Skeletal muscle cell (primary cell): ENCODE measurements at places on chromosomes 4 and X.

- DNase-seq, result no peak
Measured at GRCh38 chrX:1545776-1546408, 8.9 kb upstream of the P2RY8 start.

DNA sequence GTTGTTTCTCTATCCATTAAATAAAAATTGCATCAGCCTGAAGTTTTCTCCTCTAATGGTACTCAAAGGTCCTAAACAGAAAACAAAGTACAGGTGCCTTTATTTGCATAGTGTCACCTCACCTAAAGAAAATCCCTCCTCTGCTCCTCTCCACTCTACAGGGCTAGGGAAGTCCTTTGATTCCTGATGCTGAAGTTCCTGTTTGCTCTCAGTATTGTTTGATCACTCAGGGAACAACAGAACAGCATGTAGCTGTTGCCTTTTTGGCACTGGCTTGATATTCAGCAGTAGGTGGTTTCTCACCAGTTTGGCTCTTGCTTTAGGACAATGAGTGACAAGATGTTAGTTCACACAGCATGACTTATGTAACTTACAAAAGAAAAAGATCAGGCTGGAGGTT lies 156.2 kb upstream of the SLC7A11 start:
- no peak for DNase-seq

DNA sequence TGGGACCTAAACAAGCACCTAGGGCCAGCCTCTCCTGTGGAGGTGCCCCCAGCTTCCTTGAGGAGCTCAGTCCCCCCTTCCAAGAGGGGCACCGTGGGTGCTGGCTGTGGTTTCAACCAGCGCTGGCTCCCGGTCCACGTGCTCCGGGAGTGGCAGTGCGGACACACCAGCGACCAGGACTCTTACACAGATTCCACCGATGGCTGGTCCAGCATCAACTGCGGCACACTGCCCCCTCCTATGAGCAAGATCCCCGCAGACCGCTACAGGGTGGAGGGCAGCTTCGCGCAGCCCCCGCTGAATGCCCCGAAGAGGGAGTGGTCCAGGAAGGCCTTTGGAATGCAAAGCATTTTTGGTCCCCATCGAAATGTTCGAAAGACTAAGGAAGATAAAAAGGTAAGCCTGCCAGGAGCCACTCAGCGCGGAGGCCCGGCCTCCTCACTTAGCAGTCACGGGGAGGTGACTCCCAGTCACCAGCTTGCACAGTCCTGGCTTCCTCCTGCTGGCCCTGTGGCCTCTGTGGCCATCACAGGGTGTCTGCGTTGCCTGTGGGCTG lies 24.9 kb downstream of the RGS12 start:
- no peak for DNase-seq

DNA sequence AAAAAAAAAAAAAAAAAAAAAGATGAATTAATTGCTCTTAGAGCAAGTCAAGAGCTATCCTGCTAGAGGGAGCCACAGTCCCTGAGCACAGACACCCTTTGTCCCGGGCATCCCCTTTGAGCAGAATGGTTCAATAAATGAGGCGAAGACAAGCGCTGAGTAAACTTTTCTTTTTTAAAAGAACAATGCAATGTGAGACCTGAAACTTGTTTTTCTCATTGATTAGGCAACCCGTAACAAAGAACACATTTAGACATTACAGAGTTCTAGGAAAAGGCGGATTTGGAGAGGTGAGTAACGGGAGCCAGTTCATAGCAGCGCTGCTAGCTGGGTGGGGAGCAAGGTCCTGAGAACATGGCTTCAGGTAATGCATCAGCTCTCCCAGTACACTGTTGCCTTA lies 46.1 kb downstream of the GRK4 start:
- no peak for DNase-seq

GRCh38 chrX:24392709-24393108 lies 32.3 kb downstream of the SUPT20HL1 start:
- no peak for DNase-seq

GRCh38 chr4:173807347-173807746 lies 277.3 kb upstream of the HAND2 start:
- DNase-seq, result peak; percentile 60

DNA sequence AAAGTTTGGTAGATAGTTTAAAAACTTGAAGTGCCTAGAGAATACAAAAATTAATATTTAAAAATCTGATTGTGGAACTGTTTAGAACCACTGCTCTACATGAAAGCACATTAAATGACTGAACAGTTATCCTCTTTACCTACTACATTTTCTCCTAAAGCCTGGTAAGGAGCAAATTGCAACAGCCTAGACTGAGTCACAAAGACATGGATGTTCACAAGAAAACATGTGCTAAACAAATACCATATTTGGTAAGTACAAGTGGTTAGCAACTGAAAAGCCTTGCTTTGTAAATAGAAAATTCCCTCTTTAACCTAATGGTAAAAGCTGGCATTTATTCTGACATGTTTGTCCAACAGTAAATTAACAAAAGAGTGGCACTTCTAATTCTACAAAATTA lies 203.1 kb downstream of the FBXO8 start:
- peak; percentile 65 for DNase-seq

GRCh38 chr4:55499495-55499894 lies 47.2 kb downstream of the CLOCK start:
- DNase-seq, result no peak

- DNase-seq, result peak; percentile 88
Measured at GRCh38 chr4:13888112-13888511, 260.6 kb upstream of the BOD1L1 start.

- DNase-seq, result no peak
Measured at GRCh38 chr4:110959041-110959643, 336.3 kb upstream of the PITX2 start.

DNA sequence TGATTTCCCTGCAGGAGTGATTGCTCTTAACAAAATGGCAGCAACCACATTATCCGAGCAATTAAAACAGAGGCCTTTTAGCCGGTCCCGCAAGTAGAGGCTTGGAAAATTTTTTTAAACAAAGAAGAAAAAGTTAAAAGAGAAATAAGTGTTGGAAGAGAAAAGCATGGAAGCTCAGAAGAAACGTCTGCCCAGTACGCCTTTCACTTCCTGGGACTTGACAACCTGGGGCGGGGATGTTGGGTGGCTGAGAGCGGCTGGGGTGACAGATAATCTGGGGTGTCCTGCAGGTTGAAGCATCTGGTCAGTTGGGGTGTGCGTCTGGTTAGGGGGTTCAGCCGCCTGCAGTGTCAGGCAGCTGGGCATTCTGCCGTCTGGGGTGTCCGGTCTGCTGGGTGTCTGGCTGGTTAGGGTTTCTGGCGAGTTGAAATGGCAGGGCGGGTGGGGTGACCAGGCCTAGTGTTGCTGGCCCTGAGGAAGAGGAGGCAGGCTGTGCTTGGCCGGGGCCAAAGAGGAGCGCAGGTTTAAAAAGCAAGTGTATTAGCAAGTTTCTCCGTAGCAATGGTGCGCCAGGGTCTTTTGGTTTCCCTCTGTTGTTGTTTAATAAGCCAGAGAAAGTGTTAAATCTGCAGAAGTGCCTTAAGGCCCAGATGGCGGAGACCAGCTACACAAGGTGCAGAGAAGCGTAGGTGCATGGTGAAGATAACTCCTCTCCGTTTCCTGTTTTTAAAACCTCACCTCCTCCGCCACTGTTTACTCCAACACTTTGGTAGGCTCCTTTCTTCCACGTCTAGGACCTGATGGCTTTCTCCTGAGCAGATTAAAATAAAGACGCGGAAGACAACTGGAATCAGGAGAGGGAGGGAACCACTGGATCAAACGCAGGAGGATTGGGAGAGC lies 5.6 kb downstream of the HAND2 start:
- DNase-seq, result no peak

DNA sequence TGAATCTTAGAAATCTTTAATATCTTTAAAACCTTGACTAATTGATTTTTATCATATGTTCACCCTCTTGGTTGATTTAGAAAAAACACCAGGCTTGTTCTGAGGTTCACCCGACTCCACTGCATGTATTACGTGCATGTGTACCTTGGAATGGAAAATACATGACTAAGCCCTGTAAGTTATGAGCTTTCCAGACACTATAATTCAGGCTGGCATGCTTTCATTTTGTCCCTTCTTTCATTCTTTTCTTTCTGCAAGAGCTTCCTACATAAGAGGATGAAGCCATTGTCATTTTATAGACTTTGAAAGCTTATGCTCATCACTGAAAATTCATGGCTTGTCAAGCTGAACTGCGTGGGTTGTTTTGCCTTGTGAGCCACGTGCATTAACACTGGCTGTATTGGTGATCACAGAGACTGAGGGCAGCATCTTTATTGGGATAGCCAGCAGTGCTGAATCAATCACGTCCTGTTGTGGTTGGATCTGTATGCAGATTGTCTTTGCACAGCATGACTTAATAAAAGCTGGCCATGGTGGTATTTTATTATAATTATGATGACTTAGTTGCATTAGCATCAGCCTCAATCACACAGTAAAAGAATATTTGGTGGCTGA lies 141.9 kb downstream of the SLIT2 start:
- no peak for DNase-seq

- no peak for DNase-seq
Measured at GRCh38 chr4:141849778-141850177, 213.4 kb downstream of the IL15 start.

- DNase-seq, result no peak
Measured at GRCh38 chr4:134999169-134999568, 797.6 kb upstream of the PABPC4L start.

DNA sequence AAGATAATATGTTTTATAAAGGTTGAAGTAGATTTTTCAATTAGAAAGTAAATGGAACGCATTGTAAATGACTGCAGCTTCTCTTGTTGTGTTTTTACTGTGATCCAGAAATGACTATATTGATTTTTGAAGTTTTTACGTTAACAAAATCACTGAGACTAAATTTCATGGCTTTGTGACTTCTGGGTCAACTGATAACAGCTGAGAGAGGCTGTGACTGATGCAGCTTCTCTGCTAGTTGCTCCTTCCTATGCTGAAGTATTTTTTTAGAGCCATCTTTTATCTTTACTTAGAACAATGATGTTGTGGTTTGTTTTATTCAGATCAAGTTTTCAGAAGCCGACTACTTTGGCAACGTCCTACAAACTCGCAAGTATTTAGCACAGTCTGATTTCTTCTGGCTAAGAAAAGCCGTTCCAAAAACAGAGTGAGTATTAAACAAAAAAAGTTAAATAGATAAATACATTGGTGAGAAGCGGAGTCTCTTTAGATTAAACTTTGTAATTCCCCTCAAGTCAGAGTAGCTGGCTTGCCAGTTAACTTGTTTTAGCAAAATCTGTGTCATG lies 94.7 kb upstream of the CBLL2 start:
- DNase-seq, result no peak

DNA sequence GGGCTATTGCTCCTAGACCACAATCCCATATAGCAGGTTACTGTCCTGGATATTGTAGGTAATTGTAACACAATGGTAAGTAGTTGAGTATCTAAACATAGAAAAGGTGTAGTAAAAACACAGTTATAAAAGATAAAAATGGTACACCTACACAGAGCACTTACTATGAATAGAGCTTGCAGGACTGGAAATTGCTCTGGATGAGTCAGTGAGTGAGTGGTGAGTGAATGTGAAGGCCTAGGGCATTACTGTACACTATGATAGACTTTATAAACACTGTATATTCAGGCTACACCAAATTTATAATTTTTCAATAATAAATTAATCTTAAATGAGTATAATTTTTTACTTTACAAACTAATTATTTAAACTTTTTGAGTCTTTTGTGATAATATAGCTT lies 425.7 kb downstream of the PABPC4L start:
- peak; percentile 2 for DNase-seq

DNA sequence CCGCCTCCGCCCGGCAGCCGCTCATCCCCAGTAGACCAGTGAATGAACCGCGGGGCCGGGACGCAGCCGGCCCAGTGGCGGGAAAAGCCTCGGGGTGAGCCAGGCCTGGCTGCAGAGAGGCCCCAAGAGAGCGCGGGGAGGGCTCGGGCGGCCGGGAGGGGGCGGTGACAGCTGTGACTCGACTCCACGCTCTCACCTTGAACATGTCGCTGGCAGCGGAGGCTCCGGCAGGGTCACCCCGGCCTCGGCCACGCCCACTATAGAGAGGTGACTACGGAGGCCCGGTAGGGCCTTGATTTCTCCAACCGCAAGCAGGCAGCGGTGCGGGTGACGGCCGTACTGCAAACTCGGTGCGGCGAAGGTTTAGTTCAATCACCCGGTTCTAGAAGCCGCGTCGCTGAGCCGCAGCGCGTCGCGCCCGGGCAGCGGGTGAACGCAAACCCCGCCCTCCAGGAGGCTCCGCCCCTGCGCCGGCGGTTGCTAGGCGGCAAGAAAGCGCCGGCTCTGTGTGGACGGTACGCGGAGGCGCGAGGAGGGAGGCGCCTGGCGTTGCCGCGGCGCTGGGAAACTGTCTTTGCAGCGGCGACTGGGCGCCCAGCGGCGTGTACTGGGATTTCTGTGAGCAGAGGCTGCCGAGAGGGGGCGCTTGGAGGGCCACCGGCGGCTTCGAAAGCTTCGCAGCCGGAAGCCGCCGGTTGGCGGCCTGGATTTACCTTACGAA lies at the start of the genes APOO and CXorf58:
Gene APOO, minus strand, starts transcription at position 441 of the 721 bp plus-strand sequence. Its CDS starts 236 bp downstream, at position 205.
Gene CXorf58, plus strand, starts transcription at position 509 of the 721 bp plus-strand sequence. CDS start 2,297 bp downstream, outside the sequence.
- peak; percentile 67 for DNase-seq

GRCh38 chrX:135977611-135978010 lies 3.8 kb upstream of the MMGT1 start:
- DNase-seq, result no peak

GRCh38 chr4:116122124-116122523 lies 963.3 kb downstream of the TRAM1L1 start:
- DNase-seq, result peak; percentile 5

DNA sequence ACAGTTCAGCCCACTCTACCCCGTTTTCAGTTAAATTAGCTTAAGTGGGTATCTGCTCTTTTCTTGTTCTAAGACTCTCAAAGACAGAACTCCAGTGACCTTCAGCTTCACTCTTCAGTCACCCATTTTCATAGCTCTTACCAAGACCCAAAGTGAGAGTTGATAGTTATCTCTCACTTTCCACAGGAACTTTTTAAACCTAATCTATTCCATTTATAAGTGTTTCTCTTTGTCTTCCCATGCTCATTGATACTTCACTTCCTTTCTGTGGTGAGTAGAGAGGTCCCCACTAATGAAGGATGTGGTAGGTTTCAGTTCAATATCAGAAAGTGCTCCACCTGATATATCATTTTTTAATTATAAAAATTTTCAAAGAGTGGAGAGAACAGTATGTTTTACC lies 33.4 kb downstream of the COX18 start:
- DNase-seq, result no peak

DNA sequence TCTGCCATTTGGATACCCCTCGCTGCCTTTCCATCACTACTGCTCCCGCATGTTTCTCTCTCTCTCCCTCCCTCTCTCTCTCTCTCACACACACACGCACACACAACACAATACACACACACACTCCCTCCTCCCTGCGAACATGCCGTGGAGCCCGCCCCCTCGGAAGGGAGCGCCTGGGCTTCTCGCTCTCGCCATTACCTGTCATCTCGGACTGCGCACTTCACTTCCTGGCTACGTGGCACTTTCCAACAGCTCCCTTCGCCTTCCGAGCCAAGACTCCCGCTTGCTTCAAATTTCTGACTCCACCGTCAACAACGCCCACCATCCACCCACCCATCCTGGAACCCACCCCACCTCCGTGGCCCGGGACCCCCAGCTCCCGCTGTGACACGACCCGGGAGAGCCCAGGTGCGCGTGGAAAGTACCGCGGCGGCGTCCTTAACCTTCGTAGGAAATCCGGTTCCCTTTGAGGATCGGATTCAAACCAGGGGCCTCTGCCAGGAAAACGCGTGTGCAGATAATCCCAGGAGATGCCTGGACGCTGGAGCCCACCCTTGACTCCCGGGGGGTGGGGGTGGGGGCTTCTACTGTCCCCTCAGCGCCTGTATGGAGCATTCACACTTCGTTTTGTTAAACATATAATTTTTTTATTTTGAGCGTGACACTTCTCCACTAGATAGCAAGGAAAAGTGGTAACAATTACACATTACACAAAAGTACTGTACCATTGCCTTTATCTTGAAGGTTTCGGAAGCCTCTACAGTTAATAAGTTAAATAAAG lies 12.5 kb downstream of the ARX start:
- no peak for DNase-seq

- DNase-seq, result no peak
Measured at GRCh38 chr4:62640296-62640695, 1440.2 kb downstream of the ADGRL3 start.
